ENCODE measurements at places on chromosomes 5 and 9.

DNA sequence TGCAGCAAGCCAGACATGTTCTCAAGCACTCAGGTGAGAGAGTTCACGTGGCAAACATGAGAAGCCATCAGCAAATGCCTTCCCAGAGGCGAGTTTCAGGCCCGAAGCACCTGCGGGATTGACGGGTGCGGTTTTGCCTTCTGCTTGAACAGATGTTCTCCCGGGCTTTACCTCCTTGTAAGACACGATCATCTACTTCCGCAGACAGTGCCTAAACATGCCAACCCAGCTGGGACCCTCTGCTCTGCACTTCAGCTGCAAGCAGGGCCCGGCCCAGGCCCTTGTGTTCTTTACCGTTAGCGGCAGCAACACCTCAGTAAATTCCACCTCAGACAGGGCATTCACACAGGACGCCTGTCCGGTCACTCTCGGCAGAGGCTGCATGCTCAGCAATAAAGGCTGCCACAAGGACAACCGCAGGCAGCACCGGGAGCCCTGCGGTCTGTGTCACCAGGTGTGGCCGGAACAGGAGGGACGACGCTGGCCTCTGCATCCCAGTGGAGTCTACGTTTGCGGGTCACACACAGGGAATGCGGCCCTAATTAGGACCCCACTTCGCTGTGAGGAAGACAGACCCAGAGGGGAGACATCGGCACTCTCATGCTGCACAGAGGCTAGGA is 139.6 kb downstream of the ROR2 start:
- DNase-seq: no peak

- no peak for DNase-seq
Observed at GRCh38 chr9:106738109-106738508, 124.9 kb upstream of the ZNF462 start.

DNA sequence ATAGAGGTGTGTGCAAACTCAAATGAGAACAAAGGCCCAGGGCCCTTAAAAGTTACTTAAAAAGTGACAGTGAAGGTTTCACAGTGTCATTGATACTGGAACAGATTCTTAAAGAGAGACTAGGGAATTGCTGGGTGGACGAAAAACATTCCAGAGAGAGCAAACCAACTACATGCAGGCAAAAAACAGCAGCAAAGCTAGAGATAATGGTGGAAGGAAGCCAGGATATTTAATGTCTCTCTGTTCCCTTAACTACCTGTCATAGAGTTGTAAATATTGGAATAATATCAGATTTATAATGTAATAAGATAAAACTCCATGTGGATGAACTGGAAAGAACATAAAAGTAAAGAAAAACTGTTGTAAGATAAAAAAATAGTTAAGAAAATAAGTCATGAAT is 508.6 kb downstream of the TAF11L14 start:
- DNase-seq: no peak

DNA sequence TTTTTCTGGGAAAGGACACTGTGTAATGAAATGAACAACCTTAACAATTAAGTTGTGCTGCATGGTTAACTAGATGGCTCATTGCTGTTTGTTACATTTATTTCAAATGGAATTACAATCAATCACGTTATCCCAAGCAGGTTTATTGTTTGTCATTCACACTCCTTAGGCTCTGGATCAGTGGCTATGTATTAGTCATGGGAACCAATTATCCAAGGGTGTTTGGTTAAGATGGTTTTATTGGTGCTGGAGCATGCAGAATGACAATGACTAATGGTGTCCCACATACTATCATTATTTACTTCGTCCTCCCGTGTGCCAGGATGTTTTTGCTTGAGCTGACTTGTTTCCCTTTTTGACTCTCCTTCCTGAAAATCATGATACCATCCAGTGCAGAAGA is 10.6 kb upstream of the TRPC7 start:
- DNase-seq: no peak

DNA sequence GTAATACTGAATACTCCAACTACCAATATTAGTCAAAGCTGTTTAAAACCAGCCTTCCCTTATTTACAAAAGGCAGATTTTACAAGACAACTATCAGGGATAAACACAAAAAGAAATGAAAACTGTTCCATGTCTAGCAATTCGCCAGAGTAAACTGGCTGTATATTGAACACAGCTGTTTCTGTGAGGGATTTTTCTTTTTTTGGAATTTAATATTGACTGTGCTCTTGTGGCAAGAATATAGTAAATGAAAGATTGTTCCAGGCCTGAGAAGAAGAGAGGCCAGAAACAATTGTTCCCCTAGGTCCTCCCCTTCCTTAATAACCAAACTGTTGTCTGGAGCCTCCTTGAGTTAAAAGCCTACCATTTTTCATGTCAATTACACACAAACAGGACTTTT is 188.6 kb downstream of the PDE4D start:
- no peak for DNase-seq

DNA sequence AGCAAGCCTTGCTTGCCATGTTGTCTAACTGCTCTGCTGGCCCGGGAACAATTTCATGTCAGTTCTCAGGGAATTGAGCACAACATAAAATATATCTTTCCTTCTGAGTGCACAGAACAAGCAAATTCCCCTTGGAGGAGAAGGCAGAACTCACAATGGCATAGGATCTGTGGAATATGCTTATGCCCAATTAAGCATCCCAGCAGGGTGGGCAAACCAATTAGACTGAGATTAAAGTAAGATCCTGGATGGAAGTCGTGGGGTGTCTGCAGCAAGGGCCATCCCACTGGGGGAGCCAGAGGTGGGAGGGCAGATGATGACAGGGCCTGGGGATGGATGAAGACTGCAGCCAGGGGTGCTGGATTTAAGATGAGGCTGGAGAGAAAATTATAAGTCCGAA is 114.1 kb downstream of the BRINP1 start:
- DNase-seq: no peak

- no peak for DNase-seq
Observed at GRCh38 chr9:133647148-133647547, 11.0 kb downstream of the DBH start.

DNA sequence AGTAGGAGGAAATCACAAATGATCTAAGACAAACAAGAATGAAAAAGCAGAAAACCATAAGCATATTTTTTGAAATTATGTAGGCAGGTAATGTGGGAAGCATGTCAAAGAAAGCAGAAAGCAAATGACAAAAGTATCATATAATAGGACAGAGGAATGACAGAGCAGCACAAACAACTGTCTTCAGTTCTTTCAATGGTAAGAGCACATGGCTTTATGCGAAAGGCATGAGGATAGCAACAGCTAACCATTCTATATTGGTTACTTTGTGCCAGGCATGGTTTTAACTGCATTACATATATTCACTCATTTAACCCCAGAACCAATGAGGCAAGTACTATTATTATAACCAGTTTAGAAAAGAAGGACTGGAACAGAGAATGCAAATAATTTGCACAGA is 137.4 kb downstream of the FBXL7 start:
- no peak for DNase-seq

DNA sequence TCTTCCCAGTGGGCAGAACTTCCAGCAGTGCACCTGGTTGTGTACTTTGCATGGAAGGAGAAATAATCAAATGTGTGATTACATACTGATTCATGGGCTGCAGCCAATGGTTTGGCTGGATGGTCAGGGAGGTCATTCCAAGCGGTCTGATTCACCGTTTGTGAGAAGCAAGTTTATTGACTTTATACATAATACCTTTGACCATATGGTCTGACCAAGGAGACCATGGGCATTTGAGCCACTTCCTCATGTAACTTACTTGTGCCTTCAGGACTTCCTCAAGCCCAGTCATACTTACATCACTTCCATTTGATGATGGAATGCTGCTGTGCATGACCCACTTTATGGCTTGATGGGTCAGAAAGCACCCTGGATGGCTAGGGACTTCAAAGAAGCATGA is 41.1 kb downstream of the DAP start:
- DNase-seq: peak; percentile 55

DNA sequence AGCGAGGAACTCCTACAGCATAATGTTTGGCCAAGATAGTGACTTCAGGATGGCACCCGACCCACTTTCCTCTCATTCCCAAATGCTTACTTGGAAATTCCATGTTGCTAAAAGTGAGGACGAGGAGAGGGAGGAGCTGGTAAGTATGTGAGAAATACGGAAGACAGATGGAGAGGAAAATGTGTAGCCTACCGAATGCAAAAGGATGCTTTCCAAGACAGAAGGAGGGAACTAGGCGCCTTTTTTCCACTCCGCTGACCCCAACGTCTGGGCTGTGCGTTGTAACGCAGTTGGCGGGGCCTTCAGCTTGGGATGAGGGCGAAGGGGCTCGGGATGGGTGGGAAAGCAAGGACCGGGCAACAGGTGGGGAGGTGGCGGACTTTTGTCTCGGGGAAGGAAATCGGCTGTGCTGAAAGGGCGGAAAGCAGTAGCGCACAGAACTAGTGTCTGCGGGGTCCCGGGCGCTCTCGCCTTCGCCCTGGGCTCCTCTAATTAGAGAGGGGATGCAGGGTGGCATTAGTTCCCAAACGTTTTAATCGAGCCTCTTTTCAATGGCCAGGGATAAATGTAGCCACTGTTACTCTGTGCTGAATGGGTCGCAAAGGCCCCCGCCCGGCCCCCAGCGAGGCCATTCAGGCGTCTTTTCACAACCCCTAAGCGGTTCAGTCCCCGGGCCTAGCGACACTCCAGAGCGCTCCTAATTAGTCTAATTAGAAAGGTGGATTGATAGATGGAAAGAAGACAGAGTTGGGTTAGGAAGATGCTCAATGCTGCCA is 12.6 kb downstream of the FOXD1 start:
- DNase-seq: no peak

GRCh38 chr9:135701959-135702721 is at the start of gene KCNT1:
TSS of gene KCNT1 (plus strand) at chr9:135702185. CDS start at chr9:135702259, 74 bp downstream.
- DNase-seq: peak; percentile 16

GRCh38 chr9:128148509-128149000 is 698 bp upstream of the LCN2 start:
- DNase-seq: no peak

- peak; percentile 12 for DNase-seq
Observed at GRCh38 chr5:180618829-180619562, 27.7 kb upstream of the SCGB3A1 start.

DNA sequence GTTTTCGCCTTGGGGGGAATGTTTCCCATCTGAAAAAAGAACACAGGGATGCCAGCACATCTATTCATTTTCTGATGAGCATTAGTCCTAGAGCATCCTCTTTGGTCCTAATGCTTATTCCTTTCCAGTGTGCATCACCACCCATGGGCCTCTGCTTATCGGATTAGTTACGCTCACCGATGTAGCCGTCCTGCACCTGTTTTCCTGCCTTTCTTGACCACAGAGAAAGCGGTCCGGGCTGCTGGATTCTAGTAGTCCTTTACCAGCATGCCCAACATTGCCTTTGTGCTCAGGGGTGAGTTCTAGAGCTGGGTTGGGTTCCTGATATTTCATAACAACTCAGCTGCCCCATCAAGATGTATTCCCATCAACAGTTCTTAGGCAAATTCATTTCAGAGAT is 2084.5 kb upstream of the C9orf72 start:
- DNase-seq: no peak

DNA sequence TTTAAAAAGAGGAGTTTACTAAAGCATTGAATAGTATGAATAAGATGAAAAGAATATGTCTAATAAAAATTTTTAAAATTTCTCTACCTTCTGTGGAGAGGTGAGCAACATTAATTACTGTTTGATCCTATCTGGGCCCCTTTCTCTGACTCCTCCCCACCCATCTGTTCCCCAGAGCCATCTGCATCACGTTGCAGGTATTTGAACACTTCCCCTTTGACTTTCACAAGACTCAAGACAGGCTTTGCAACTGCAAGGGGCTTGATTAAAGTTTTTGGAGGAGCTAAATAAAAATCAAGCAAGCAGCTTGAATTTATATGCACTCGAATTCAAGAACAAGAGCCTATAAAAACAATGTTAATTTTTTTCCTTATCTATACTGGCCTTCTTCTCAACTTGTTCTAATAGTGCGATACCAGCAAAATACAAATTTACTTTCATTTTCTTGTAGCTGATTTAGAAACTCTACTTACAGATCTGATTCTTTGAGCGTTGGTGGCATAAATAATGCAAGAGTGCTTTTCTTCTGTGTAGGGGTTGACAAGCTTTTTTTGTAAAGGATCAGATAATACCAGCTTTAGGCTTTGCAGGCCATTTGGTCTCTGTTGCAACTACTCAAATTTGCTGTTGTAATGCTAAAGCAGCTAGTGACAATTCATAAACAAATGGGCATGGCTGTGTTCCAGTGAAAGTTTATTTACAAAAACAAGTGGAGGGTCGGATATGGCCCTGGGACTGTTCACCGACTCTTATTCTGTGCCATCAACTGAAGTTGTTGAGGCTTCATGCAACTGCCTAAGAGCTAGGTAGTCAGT is 21.2 kb downstream of the TXNDC8 start:
- no peak for DNase-seq

- DNase-seq: no peak
Observed at GRCh38 chr9:8668751-8669150, 869.2 kb upstream of the DMAC1 start.

- no peak for DNase-seq
Observed at GRCh38 chr5:43017428-43017815, 22.7 kb downstream of the ANXA2R start.

GRCh38 chr5:109706095-109706494 is 16.4 kb downstream of the MAN2A1 start:
- no peak for DNase-seq

- DNase-seq: no peak
Observed at GRCh38 chr5:71703941-71704340, 15.1 kb upstream of the CARTPT start.

DNA sequence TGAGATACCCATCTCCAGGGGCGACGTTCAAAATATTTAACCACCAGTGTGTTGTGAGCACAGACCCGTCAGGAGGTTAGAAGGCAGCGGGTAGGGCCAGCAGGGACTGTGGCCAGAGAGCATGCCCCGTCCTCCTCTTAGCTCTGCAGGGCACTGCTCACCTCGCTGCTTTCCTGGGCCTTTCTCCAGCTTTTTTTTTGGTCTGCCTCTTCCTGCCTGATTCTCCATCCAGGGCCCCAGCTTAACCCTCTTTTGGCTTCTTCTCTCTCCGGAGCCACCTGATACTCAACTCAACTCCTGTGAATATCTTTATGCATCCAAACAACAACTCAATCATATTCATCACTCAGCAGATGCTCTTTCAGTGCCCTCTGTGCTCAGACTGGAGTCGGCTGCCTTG is 44.0 kb downstream of the TMOD1 start:
- DNase-seq: no peak

- DNase-seq: no peak
Observed at GRCh38 chr9:132584601-132585560, 2.5 kb downstream of the BARHL1 start.

GRCh38 chr5:39759701-39760100 is 334.9 kb upstream of the DAB2 start:
- no peak for DNase-seq

DNA sequence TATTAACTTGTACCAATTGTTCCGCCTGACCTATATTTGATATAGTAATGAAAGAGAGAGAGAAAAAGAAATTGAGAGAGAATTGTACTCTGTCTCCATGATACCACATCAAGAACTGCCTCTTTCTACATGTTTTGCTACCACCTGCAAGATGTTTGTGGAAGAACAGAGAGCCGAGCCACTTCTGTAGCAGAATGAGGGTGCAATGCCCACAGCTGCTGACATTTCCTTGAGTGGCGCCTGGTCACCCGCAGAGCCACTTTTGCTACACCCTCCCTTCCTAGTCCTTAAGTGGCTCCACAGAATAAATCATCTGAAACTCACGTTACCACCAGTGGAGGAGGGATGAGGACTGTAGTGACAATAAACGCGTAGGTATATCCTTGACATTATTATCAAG is 17.1 kb upstream of the FAM81B start:
- DNase-seq: no peak

- DNase-seq: peak; percentile 28
Observed at GRCh38 chr5:9335269-9335668, 210.6 kb downstream of the SEMA5A start.
